Vagina (tissue), 2 donors: ENCODE measurements at places on chromosomes 5 and 9.

DNA sequence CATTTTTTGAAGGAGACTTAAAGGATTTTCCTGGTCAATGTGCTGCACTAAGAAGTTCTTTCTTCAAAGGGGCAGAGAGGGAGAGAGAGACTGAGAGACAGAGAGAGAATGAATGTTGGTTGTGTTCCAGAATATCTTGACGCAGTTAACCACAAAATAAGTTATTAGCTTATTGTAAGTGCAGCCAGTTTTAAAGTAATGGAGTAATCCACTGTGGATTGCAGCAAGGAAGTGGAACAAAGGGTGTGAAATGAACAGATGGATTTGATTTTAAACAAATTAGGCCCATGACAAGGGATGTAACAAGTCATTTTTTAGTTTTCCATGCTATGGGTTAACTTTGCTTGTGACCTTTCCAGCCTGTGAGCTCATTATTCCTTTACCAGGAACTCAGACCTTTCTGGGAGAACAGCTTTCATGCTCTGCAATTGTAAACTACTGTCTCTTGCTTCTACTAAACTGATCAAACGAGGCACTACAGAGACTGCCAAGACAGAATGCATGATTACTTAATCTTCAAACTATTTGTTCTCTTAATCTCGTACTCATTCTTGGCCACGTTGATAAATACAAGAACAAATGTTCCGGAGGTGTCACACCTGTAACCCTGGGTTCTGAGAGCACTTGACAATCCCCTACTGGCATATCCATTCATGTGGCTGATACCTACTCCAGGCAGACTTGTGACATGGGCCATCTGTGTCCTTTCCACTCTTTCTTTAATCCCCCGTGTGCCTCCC is 131.1 kb downstream of the TLE1 start:
- DNase-seq: no peak

- no peak for DNase-seq
Measured at GRCh38 chr5:120452471-120452870, 11.6 kb upstream of the PRR16 start.

- no peak for DNase-seq
Measured at GRCh38 chr5:156481741-156482140, 154.8 kb downstream of the SGCD start.

- DNase-seq: no peak
Measured at GRCh38 chr5:17852740-17853139, 218.5 kb downstream of the TAF11L14 start.
